ENCODE measurements at places on chromosomes 6 and 20.

GRCh38 chr6:119757467-119757866, 407.9 kb upstream of the MAN1A1 start:
- DNase-seq, result no peak

GRCh38 chr6:15296735-15297134, 50.9 kb downstream of the JARID2 start:
- DNase-seq, result no peak

- DNase-seq, result no peak
Observed at GRCh38 chr6:169960521-169960885, 209.1 kb downstream of the ERMARD start.

- DNase-seq, result no peak
Observed at GRCh38 chr6:118902726-118903125, 8.8 kb downstream of the ASF1A start.

DNA sequence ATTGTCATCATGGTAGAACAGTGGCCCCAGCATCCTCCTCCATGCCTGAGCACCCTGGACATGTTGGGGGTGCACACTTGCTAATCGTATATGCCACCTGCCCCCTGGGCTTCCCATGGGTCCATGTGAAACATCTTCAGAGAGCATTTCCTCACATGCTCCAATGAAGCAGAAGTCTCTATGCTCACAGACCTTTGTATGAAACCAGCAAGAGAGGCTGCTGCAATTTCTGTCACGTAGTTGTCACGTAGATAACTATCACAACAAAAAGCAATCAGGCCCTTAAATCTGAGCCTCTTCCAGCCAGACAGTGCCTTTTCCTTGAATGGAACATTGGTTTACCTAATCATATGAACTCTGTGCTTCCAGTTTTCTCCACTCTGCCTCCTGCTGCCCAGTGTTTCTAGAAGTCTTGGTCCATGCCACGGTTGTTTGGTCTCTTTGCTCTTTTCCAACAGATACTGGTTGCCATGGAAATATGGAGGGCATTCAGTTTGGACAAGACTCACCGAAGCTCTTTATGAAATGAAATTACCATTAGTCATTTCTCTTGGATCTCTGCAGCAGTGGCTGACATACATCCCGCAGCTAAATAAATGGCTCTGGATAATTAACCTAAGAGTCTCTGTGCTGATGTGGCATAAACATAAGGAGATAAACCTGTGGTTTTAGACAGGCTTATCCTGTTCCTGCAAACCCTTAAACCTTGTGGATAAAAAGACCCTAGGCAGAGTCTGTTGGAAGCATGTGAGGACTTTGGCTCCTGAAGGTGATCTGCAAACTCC, 172.8 kb upstream of the SYNDIG1 start:
- no peak for DNase-seq
